ENCODE measurements at places on chromosomes 5 and 9.

DNA sequence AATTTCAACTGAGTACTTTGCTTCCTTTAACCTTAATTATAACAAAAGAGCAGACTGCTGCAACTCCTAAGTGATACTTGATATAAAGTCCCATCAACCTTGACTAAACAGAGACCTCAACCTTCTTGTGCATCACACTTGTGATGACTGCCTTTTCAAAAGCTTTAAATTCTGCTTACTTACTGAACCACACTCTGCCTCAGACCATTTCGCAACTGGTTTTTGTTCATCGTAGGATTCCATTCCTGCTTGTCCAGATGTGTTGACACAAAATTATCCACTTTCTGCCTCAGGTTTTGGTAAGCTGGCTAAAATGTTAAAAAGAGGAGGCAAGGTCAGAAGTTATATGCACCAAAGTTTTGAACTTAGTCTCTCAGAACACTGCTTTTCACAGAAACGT is 3.5 kb downstream of the BOD1 start:
- DNase-seq, result no peak

GRCh38 chr5:174183701-174184100 is 138.2 kb downstream of the NSG2 start:
- DNase-seq, result no peak

GRCh38 chr9:5793812-5794211 is 39.1 kb downstream of the ERMP1 start:
- DNase-seq, result peak; percentile 31

GRCh38 chr9:84953797-84954705 is 284.5 kb downstream of the NTRK2 start:
- DNase-seq, result peak; percentile 50

DNA sequence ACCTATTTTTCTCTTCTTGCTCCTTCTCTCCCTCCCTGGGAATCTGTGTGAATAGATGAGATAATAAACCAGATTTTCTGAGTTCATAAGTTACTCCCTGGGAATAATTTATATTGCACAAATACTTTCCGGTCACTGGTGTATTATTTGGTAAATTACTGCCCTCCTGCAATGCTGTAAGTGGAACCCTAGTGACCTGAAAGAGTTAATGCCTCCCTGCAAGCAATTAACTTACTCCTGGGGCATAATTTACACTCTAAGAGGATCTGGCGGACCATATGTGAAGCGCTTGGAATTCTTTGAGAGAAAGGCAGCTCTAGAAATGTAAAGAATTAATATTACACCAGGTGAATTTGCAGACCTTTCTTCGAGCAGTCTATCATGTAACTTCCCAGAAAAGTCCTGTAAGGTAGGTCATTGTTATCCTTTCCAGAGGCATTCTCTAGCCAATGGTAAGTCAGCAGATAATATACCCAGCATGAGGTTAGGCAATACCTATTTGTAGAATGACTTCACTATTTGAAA is 7.0 kb upstream of the GDNF start:
- no peak for DNase-seq

GRCh38 chr5:131328536-131329285 is 64.9 kb downstream of the CDC42SE2 start:
- DNase-seq, result peak; percentile 18

- no peak for DNase-seq
Measured at GRCh38 chr9:88742483-88742882, 207.5 kb downstream of the NXNL2 start.

GRCh38 chr5:169410996-169411783 is 110.3 kb upstream of the SLIT3 start:
- no peak for DNase-seq

DNA sequence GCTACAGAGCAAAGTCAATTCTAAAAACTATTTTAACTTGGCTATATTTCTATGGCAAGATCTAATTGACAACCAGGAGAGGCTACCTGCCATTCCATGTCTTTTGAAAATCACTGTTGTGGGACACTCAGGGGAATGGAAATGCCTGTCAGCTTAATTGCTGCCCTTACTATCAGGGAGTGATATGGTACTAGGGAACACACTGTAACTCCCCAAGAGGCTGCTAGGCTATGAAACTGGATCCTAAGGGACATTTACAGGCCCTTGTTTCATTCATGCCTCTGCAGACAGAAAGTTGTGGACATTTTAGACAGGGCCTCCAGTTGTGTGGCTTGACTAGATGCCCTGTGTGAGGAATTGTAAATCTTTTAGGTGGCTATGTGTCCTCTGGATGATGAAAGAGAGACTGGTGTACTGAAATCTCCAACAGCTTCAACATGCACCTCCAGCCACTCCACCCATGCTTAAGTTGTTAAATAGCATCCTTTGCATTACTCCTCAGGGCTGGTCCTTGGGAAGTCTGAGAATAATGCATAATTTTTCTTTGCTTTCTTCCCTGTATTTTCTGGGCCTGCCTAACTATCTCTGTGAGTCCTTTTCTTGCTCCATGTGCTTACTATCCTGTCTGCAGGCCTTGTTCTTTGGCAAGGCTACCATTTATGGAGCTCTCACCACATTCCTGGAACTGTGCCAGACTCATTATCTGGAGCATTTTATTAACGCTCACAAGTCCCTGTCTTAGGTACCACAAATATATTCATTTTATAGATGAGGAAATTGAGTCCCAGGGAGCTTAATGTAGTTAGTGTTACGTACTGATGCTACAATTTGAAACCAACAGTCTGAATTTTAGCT is 3.2 kb downstream of the MROH2B start:
- no peak for DNase-seq

DNA sequence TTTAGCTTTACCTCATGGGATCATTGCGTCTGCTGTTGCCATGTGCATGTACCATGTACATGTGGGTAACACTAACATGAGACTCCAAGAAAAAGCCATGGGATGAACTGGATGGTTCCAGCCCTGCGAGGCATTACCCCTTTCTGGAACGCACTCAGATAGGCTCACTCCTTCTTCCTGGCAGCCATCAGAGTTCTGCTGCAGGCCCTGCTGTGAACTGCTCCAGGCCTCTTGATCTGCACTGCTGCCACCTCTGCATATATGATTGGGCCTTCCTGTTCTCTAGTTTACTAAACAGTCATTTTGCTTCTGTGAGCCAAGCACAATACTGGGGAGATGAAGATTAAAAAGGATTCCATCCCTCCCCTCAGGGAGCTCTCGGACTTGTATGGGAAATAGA is 220.5 kb downstream of the CD180 start:
- DNase-seq, result no peak

DNA sequence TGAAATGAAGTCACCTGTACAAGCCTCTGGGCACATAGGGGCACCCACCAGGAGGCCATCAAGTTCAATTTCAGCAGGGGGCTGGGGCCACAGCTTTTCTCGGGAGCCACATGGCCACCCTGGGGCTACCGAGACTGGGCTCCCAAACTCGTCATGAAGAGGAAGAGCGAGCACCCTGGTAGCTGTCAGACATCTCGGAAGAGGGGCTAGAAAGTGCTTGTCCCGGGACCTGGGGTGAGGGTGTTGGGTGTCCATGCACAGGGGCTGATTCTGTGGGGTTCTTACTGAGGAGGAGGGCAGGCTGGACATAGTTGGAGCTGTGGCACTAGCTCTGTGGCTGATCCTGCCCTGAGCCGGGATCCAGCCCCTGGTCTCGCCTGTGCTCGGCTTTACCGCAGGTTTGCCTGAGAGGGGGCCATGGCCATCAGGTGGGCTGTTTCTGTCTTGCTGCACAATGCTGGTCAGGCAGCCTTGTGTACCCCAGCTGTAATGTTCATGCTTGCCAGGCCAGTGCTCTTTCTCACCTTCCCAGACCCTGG is 70.3 kb downstream of the PHF2 start:
- DNase-seq, result no peak

GRCh38 chr9:121704281-121704680 is 52.8 kb downstream of the DAB2IP start:
- DNase-seq, result no peak

DNA sequence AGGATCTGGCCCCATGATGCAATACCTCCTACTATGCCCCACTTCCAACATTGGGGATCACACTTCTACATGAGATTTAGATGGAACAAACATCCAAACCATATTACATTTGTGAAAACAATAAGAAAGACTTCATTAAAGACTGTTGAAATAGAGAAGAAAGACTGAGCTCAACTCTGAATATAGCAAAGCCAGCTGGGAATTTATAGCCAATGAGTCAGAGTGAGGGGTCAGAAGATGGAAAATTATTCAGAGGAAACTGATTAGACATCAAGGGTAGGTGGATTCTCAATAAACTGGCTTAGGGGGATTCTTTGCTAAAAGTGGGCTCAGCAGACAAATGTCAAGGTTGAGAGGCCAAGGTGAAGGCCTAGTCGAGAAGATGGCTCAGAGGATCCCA is 25.6 kb downstream of the BTF3 start:
- no peak for DNase-seq

- no peak for DNase-seq
Measured at GRCh38 chr5:122152266-122152900, 23.0 kb downstream of the ZNF474 start.

GRCh38 chr5:150263801-150264621 is 25.6 kb downstream of the CAMK2A start:
- no peak for DNase-seq

GRCh38 chr5:148696187-148697036 is 42.1 kb upstream of the HTR4 start:
- no peak for DNase-seq

DNA sequence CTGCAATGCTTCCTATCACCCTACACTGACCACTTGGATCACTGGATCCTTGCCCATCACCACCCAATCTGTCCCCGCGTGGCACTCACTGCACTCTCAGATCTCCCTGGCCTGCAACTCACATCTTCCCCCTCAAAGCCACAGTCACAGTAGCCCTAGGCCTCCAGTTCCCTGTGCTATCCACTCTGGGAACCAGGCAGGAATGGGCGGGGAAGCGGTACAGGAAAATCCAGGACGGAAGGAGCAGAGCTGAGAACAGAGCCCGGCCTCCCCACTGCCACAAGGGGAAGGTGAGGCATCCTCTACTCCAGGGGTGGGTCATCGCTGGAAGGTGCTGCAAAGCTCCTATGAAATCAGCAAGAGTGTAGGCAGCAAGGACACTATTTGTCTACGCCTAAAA is 102.6 kb downstream of the ESM1 start:
- no peak for DNase-seq

DNA sequence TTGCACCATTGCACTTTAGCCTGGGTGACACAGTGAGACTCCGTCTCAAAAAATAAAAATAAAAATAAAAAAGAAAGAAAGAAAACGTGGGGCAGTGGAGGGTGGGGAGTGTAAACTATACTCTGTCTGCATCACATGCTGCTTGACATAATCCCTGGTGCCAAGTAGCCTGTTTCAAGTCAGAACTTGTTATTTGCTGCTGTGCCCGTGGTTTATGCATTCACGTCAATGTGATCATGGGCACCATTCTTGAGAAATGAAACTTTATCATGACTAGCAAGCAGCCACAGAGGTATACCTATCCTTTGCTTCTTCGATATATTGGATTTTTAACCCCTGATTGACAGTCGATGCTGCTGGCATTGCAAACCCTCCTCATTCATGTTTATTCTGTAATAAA is 4.1 kb upstream of the SMU1 start:
- DNase-seq, result no peak

DNA sequence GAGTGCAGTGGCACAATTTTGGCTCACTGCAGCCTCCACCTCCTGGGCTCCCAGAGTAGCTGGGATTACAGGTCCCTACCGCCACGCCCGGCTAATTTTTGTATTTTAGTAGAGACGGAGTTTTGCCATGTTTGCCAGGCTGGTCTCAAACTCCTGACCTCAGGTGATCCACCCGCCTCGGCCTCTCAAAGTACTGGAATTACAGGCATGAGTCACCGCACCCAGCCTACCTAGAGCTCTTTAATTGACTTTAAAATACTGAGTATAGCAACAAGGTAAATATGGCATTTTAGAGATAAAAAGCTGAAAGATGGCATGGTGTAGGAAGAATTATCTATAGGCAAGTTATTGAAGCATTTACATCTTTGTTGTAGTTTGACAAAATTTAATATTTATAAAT is 21.0 kb downstream of the APC start:
- DNase-seq, result no peak

- DNase-seq, result no peak
Measured at GRCh38 chr5:40480392-40480791, 199.3 kb upstream of the PTGER4 start.

- no peak for DNase-seq
Measured at GRCh38 chr9:107738789-107739188, 249.2 kb upstream of the KLF4 start.

Measured in Jurkat, Clone E6-1 (cell line).